ENCODE measurements at places on chromosomes 11 and 22. TPM values are rescaled to one million over a fixed set of nuclear protein-coding genes. Genes with fewer than 3 reads are reported as not detected.

DNA sequence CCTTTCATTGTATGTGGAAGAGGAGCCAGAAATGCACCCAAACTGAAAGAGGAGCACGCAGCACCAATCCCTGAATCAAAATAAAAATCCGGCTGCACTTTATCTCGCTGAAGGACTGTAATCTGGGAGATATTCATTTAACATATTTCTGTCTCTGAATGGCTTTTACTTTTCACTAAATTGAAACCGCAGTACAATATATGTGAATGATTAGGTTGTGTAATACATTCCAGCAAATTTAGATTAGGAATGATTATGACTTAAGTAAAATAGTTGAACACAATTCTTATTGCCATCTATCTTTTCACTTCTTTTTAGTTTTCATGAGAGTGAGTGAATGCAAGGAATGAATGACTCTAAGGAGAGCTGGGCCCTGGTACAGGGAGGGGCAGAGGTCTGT lies 232.1 kb downstream of the ST3GAL4 start:
- no peak for DNase-seq
- H3K4me1 ChIP-seq = no peaks in the 10 kb centered on the region
- H3K27me3 ChIP-seq = no peaks in the 10 kb centered on the region
- H3K36me3 ChIP-seq = no peaks in the 10 kb centered on the region
- no peak overlapping the region for H3K27ac ChIP-seq

GRCh38 chr11:10762913-10763421 lies 11.9 kb downstream of the CTR9 start:
- H3K4me3 ChIP-seq = no peak overlapping the region
- peaks cover 6% of the 10 kb centered on the region for H3K36me3 ChIP-seq
- H3K4me1 ChIP-seq = no peaks in the 10 kb centered on the region
- H3K27me3 ChIP-seq = no peaks in the 10 kb centered on the region
- no peak for DNase-seq

PAMR1 gene
- total RNA-seq = not detected

- H3K36me3 ChIP-seq = no peaks in the 10 kb centered on the region
- no peak overlapping the region for H3K27ac ChIP-seq
- H3K27me3 ChIP-seq = no peaks in the 10 kb centered on the region
These were observed 1157.5 kb upstream of the RAG2 start for GRCh38 chr11:37755521-37755920.

GRCh38 chr11:8047382-8047781 lies 33.6 kb upstream of the TUB start:
- no peaks in the 10 kb centered on the region for H3K4me1 ChIP-seq
- no peak for DNase-seq
- H3K36me3 ChIP-seq = no peaks in the 10 kb centered on the region

- no peaks in the 10 kb centered on the region for H3K27me3 ChIP-seq
- DNase-seq = no peak
- H3K4me1 ChIP-seq = peaks cover 8% of the 10 kb centered on the region
- H3K27ac ChIP-seq = no peak overlapping the region
- H3K4me3 ChIP-seq = no peak overlapping the region
- H3K36me3 ChIP-seq = no peaks in the 10 kb centered on the region
These were observed 23.2 kb upstream of the UBASH3B start for GRCh38 chr11:122632181-122632824.

SLC36A4 gene
- total RNA-seq = 10.2 TPM

MMP3 gene
- not detected for total RNA-seq

GRCh38 chr11:17502630-17503029 lies 26.0 kb upstream of the ABCC8 start:
- H3K4me3 ChIP-seq = no peak overlapping the region
- H3K4me1 ChIP-seq = no peaks in the 10 kb centered on the region
- no peak overlapping the region for H3K27ac ChIP-seq
- H3K36me3 ChIP-seq = no peaks in the 10 kb centered on the region
- no peaks in the 10 kb centered on the region for H3K27me3 ChIP-seq

DNA sequence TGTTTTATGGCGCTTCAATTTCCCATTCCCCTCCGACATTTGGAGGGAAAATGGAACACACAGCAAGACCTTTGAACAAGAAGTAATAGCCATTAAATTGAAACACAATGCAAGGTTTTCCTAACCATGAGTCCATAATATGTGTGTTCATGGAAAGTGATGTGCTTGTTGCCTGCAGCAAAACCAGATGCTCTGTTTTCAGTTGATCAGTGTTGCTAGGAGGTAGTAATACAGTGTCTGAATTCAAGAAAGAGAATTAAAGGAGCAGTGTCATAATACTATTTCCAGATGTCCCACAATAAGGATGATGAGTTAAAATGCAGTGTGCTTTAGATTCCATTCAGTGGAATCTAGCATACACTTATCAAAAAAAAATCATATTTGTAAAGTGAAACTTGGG lies 637.4 kb upstream of the API5 start:
- DNase-seq = no peak
- no peaks in the 10 kb centered on the region for H3K4me1 ChIP-seq
- no peaks in the 10 kb centered on the region for H3K27me3 ChIP-seq
- H3K36me3 ChIP-seq = no peaks in the 10 kb centered on the region
- no peak overlapping the region for H3K4me3 ChIP-seq

DNA sequence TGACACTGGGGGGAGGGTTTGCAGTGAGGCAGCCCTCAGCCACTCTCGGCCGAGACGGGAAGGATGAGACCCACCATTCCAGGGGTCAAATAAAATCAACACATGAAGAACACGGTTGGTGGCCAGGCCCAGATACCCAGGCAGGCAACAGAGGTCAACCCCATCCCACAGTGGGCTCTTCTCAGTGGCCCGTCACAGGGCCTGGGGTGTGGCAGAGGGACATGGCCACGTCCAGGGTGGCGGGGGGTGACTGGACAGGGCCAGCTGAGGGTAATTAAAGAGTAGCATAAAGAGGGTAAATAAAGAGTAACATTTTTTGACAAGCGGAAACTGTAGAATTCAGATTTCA lies 188.4 kb downstream of the ARHGAP42 start:
- H3K4me1 ChIP-seq = no peaks in the 10 kb centered on the region
- no peak overlapping the region for H3K27ac ChIP-seq
- H3K36me3 ChIP-seq = no peaks in the 10 kb centered on the region
- DNase-seq = no peak
- H3K4me3 ChIP-seq = no peak overlapping the region

MMP12 gene
- total RNA-seq = not detected

- no peaks in the 10 kb centered on the region for H3K4me1 ChIP-seq
- H3K4me3 ChIP-seq = no peak overlapping the region
- H3K27ac ChIP-seq = no peak overlapping the region
- DNase-seq = no peak
These were observed 287.9 kb upstream of the MTNR1B start for GRCh38 chr11:92681586-92681985.

DNA sequence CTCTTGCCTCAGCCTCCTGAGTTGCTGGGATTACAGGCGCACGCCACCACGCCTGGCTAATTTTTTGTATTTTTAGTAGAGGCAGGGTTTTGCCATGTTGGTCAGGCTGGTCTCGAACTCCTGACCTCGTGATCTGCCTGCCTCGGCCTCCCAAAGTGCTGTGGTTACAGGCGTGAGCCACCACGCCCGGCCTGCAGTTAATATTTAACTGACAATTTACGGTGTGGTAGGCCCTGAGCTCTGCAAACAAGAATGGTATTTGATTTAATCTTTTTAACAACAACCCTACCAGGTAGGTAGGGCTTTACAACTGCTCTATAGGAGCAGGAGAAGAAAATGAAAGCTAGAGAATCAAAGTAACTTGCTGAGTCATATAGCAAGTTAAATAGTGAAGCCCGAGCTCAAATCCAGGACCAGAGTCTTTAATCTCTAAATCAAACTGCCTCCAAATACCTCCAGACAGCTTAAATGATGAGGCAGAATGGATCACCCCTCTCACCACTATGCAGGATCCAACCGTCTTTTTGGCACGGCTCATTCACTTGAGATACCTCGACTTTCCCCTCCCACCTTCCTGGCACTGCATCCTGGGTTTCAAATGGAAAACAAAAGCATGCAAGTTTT lies 9.4 kb downstream of the UEVLD start:
- peak overlapping the region; percentile 75 for H3K27ac ChIP-seq
- no peaks in the 10 kb centered on the region for H3K27me3 ChIP-seq
- DNase-seq = peak; percentile 50
- peaks cover 7% of the 10 kb centered on the region for H3K4me1 ChIP-seq
- no peak overlapping the region for H3K4me3 ChIP-seq

GRCh38 chr11:44036811-44037657 lies 10.7 kb upstream of the ACCSL start:
- no peaks in the 10 kb centered on the region for H3K4me1 ChIP-seq
- H3K27ac ChIP-seq = no peak overlapping the region
- H3K27me3 ChIP-seq = peaks cover 69% of the 10 kb centered on the region
- H3K4me3 ChIP-seq = no peak overlapping the region
- H3K36me3 ChIP-seq = peaks cover 4% of the 10 kb centered on the region
- peak; percentile 69 for DNase-seq

- H3K4me3 ChIP-seq = peak overlapping the region; percentile 11
- H3K27ac ChIP-seq = peak overlapping the region; percentile 43
- no peaks in the 10 kb centered on the region for H3K27me3 ChIP-seq
These were observed 39.0 kb downstream of the CTNND1 start for GRCh38 chr11:57800444-57801182.

DNA sequence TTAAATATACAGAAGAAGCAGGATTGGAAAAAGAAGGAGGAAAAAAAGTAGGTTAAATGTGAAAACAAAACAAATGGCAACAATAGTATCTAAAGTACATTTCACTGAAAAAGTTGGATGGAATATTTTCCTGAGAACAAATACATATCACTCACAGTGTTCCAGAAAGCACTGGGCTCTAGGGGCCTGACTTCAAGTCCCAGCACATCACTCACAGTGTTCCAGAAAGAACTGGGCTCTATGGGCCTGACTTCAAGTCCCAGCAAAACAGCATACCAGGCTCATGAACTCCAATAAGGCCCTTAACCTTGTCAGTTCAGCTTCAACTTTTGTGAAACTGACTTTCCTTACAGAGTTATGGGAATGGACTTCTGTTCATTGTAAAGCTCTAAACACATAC lies 46.0 kb upstream of the CCDC34 start:
- H3K27ac ChIP-seq = no peak overlapping the region
- peaks cover 8% of the 10 kb centered on the region for H3K4me1 ChIP-seq
- no peaks in the 10 kb centered on the region for H3K27me3 ChIP-seq
- DNase-seq = no peak
